Activated effector memory CD4-positive, alpha-beta T cell treated with anti-CD3 and anti-CD28 coated beads, Interleukin-2, amount 50 U/mL, for 16 hours (primary cell): ENCODE measurements at places on chromosomes 16 and 17.

GRCh38 chr17:72774236-72774635 is 318.3 kb downstream of the SLC39A11 start:
- DNase-seq: no peak

DNA sequence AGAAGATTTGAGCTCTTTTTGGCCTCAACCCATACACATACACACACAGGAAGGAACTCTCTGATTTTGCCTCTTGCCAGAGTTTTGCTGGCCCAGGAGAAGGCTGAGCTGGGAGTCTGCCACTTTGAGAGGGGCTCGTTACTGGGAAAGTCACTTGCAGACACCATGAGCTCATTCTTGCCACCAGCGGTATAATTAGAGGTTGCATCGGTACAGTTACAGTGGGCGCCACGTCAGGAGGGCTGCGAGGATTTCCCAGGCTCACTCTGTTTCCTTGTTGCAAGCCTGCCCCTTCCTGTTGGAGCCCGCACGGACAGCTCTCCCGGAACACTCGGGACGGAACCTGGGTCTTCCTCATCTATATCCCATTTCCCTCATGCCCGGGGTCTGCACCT is 3.1 kb upstream of the SDK2 start:
- no peak for DNase-seq

DNA sequence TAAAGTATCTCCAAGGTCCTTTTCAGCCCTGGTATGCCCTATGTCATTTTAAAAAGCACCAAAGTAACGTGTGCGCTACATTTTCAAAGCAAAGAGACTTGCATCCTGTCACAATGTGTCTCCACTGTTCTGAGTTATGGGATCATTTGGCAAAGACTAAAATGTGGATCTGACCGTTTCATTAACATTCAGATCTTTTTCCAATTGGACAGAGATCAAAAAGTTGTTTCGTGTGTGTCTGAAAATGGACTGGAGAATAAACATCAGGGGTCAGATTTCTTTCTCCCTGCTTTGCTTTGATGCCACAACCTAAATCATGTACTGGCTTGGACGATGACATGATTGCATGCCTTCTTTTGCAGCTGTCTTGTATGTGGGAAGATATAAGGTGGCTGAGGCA is 136.0 kb upstream of the NOG start:
- no peak for DNase-seq

GRCh38 chr17:21247552-21248258 is 5.5 kb downstream of the NATD1 start:
- no peak for DNase-seq

DNA sequence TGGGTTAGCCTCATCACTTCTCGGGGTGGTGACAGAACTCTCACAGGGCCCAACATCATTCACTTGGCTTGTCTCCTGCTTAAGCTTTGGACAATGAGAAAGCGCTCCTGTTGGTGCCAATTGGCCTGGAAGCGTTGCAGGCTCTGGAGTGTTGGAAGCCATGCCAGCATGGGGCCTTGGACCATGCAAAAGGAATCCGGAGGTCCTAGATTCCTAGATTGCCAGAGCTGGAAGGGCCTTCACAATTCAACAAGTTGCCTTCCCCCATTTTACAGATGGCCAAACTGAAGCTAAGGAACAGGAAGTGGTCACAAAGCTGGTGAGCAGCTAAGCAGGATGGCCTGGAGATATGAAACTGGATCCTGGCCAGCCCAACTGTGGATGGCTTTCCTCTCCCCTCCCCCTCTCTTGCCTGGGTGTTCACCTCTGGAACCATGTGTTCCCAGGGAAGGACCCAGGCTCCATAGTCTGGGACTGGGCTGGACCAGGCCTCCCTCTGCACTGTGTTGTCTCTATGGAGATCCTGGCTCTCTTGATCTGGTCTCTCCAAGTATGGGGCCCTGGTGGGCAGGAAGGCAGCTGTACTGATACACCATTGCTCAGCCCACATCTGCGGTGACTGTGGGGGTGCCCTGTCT is 6.0 kb upstream of the IGFBP4 start:
- no peak for DNase-seq

- peak; percentile 24 for DNase-seq
Measured at GRCh38 chr16:4862639-4863038, 15.4 kb downstream of the UBN1 start.

GRCh38 chr17:10275418-10275817 is 77.0 kb upstream of the GAS7 start:
- no peak for DNase-seq

GRCh38 chr17:57888311-57889216 is 38.7 kb upstream of the MRPS23 start:
- no peak for DNase-seq
